ENCODE measurements at places on chromosomes 12 and 14.

- DNase-seq, result no peak
Measured at GRCh38 chr12:93782853-93783252, 105.7 kb downstream of the CRADD start.

DNA sequence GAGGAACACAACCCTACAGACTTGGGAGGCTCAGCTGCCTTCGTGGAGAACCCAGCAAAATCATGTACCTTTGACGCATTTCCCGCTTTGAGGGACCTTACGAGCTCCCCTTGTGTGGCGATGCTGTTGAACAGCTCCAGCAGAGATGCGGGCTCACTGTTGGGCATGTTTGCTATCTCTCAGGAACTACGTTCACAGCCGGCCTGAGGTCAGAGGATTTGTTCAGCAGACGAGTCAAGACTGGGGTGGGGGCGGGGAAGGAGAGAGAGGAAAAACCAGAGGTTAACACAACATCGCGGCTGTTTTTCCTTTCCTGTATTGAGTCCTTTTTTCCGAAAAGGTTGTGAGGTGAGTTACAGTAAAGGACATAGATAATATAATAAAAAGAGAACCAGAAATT, 45.9 kb downstream of the SLC25A47 start:
- DNase-seq, result no peak

- DNase-seq, result no peak
Measured at GRCh38 chr12:116700066-116700465, 37.8 kb downstream of the SPRING1 start.

DNA sequence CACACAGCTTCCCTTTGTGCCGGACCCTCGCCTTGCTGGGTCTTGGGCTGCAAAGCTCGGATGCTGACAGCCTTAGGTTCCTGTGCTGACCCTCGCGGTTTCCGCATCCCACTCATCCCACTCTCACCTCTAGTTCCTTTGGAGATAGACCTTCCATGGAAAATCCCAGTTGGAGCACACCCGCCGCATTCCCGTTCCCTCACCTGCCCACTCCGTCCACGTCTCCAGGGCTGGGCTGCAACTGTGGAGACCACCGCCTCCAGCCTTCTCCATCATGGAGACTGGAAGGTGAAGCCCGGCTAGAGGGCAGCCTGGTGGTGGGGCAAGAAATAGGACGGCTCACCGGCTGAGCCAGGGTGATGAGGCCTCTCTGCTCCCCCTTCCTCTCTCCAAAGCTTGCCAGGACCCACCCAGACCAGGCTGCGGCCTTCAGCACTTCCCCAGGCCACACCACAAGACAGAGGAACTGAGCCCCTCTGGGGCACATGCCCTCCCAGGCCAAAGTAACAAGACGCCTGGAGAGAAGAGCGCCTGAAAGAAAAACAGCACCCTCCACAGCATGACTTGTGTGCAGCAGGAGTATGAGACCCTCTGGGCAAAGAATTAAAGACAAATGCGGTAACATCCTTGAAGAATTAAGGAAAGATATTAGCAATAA, 15.0 kb downstream of the TMEM121 start:
- DNase-seq, result no peak

GRCh38 chr12:87820524-87821202, 208.5 kb downstream of the C12orf50 start:
- no peak for DNase-seq

Measured in GM13977 (cell line).